ENCODE measurements at places on chromosomes 12 and 14.

GRCh38 chr12:68888243-68888642 is 44.7 kb downstream of the CPM start:
- no peak for DNase-seq

DNA sequence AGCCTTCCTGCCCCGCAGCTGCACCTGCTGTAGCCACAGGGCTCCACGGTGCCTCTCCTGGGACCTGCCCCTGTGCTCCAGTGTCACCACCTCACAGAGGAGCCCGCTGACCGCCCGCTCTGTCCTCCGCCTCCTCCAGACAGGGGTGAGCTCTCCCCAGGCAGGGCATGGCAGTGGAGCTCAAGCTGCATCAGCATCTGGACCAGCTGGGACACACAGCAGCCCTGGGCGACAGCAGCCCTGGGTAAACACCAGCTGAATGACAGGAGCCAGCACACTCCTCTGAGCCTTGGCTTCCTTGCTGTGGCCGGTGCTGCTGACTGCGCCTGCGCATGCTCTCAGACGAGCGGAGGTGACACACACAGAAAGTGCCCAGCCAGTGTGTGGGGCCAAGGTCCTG is 22.0 kb downstream of the CHGA start:
- no peak for DNase-seq

GRCh38 chr12:51127050-51127729 is 43.8 kb upstream of the CSRNP2 start:
- DNase-seq: no peak

- no peak for DNase-seq
Measured at GRCh38 chr12:34336619-34337465, 314.5 kb downstream of the ALG10 start.

DNA sequence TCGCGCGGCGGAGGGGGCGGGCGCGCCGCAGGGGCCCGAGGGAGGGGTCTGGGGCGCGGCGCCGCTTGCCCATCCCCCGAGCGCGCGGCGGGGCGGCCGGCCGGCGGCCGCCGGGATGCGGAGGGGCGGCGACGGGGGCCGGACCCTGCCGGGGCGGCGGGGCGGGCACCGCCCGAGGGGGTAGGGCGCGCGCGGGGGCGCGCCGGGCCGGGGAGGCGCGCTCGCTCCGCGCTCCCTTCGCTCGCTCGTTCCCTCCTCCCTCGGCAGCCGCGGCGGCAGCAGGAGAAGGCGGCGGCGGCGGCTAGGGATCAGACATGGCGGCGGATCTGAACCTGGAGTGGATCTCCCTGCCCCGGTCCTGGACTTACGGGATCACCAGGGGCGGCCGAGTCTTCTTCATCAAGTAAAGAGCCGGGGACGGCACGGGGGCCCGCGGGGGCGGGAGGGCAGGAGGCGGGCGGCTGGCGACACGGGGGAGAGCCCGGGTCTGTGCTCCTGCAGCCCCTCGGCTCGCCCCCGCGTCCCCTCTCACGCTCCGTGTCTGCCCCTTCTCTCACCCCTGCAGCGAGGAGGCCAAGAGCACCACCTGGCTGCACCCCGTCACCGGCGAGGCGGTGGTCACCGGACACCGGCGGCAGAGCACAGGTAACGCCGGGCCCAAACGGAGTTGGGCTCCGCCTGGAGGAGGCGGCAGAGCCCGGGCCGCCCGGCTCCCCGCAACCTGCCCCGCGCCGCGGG is at the start of gene PLEKHA5:
Gene PLEKHA5 (plus strand): TSS at position 248 of the 738 bp plus-strand sequence. CDS start 67 bp downstream, at position 315.
- peak; percentile 12 for DNase-seq

- no peak for DNase-seq
Measured at GRCh38 chr14:44567997-44568396, 60.9 kb upstream of the FSCB start.

GRCh38 chr12:4051596-4051995 is 178.4 kb upstream of the PARP11 start:
- no peak for DNase-seq

GRCh38 chr12:119024356-119024755 is 43.0 kb downstream of the SRRM4 start:
- DNase-seq: no peak

DNA sequence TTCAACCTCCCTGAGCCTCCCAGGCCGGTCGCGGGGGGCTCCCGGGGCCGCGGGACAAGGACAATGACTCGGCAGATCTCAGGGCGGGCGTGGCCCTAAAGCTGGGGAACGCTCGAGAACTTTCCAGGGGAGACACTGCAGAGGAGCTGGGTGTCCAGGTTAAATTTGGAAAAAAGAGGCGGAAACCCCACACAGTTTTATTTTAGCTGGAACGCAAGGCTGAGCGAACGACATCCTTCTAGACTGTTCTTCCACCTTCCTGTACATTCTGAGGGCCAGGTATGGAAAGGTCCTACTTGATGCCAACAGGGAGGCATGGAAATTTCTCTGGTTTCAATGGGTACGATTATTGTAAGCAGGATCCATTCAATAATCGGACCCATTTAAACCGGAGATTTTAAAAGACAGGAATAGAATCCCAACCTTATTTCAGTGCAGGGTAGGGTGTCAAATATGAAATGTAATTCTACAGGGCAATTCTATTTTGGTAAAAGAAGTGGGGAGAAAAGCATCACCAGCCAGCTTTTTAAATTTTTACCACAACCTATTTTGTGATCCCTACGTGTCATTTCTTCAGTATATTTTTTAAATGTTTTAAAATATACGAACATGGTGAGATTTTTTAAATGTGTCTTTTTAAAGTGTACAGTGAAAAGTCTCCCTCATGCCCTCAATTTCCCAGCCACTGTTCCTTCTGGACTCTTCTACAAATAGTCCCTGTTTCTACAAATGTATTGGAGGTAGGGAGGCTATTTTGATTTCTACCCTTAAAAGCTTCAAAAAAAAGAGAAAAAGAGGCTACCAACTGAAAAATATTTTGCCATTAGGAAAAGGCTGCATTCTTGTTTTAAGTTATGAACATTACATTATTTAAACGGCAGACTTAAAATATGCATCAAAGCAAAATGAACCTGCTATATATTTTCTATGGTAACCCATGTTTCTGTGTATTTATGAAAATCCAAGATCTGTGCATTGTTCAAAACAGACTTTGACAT is 1.1 kb upstream of the UBC start:
- DNase-seq: no peak

GRCh38 chr12:132413931-132414588 is 75.9 kb upstream of the FBRSL1 start:
- no peak for DNase-seq

DNA sequence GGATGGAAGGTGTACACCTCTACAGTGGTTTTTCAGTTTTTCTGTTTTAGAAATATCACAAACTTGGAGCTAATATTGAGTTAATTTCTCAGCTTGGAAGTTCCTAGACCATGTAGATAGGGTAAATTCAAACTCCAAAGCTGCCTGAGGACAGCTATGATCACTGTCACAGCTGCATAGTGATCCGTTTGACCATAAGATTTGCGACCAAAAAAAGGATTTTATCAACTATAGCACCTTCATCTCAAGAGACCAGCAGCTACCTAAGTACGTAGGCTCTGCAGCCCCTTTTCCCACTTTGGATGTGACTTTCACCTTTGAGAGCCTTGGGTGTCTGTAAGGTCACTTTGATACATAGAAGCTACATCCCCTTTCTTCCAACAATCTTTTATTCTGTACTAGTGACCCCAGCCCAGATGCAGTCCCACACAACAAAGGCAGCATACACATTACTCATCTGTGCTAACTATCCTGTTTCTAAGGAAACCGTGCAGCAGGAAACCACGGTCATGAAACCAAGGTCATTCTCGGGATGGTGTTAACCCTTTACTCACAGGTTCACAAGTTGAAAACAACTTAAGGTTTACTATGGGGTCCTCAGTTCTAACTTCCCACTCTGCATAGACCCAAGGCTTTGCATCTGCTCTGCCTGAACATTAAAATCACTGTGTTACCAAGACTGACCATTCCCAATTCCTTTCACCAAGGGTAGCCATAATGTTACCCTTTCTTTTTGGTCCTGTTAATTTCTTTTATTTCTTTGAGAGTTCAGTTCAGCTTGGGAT is 75.4 kb downstream of the IFT81 start:
- DNase-seq: no peak

- DNase-seq: no peak
Measured at GRCh38 chr14:102321456-102322422, 2.2 kb downstream of the ZNF839 start.

GRCh38 chr12:126681676-126682075 is 1585.3 kb upstream of the TMEM132C start:
- no peak for DNase-seq

All from T-helper 17 cell (primary cell).